Fibroblast of villous mesenchyme (primary cell): ENCODE measurements at places on chromosomes 7 and 10.

GRCh38 chr7:114021135-114021534 is 102.3 kb upstream of the PPP1R3A start:
- peak; percentile 2 for DNase-seq

- DNase-seq, result peak; percentile 48
Observed at GRCh38 chr10:122461367-122461728, at the start of gene HTRA1. HTRA1 (plus strand) TSS chr10:122461553; CDS start chr10:122461653, 100 bp downstream.

GRCh38 chr10:21497177-21497807 is 28.2 kb downstream of the SKIDA1 start:
- DNase-seq, result peak; percentile 77

DNA sequence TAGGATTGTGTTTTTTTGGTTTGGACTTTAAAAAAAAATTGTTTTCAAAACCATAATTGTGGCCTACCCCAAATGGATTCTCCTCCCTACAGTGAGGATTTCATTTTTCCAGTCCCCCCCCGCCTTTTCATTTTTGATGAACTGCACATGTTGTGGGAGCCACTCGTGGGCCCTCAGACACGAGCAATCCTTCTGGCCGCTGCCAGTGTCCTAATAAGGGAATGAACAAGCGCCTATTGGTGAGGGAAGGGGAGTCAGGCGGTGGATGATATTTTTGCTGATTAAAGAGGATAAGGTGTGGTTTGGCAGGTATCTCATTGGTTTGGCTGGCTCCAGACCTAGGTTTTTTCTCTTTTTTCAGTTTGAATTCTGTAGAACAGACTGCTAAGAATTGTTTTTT is 78.7 kb upstream of the AGBL3 start:
- DNase-seq, result no peak

- peak; percentile 88 for DNase-seq
Observed at GRCh38 chr10:12844811-12845483, 156.6 kb downstream of the CCDC3 start.

- DNase-seq, result peak; percentile 83
Observed at GRCh38 chr10:76492026-76492425, 1060.6 kb downstream of the LRMDA start.

DNA sequence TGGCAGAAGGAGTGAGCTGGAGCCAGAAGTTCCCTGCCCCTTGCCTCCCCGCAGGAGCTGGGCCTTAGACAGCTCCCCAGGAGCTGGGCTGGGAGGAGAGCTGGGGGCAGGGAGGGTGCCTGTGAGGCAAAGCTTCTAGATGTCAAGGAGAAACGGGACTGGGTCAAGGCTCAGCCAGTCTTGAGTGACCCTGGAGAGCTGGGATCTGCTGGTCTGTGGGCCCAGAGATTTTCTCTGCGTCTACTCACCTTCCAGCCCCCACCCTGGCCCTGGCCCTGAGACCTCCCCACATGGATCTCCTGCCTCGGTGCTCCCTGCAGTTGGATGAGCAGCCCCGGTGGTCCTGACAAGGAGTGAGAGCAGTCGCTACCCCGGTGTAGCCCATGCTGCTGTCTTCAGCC is 20.3 kb upstream of the SHH start:
- DNase-seq, result no peak

GRCh38 chr7:157312941-157313340 is 23.9 kb upstream of the DNAJB6 start:
- no peak for DNase-seq

- DNase-seq, result no peak
Observed at GRCh38 chr10:56902554-56902953, 541.5 kb upstream of the ZWINT start.

DNA sequence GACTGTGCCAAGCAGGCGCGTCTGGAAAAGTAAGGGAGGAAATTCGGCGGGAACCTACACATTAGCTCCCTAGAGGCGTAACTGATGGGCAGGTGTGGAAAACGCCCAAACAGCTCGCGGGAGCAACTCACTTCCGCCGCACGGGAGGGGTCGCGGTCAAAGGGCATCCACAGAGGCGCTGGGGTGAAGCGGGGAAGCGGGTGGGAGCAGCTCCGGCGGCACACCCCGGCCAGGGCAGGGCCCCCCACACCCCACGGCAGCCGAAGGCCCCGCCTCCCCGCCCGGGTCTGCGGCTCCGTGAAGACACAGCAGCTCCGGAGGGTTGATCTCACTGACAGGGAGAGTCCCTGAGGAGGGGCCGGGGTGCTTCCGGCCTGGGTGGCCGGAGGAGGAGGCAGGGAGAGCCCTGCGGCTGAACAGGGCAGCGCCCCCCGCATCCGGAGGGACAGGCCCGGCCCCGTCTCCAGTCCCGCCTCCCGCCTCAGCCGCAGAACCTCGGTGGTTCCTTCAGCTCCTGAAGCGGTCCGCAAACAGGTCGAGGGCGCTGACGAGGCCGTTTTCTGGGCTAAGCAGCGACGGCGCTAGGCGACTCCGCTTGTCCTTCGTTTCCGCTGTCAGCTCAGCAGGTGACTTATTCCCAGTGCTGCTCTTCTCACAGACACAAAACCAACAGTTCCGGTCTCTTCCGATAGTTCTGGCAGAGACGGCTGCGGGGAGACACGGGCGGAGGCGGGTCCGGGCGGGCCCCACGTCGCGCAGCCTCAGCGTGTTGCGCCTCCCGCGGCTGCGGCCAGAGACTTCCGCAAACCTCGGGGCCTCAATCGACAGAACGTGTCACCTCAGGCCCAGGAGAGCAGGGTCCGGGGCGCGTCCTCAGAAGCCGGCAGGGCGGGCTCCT is 276.1 kb downstream of the DNAJB6 start:
- no peak for DNase-seq

DNA sequence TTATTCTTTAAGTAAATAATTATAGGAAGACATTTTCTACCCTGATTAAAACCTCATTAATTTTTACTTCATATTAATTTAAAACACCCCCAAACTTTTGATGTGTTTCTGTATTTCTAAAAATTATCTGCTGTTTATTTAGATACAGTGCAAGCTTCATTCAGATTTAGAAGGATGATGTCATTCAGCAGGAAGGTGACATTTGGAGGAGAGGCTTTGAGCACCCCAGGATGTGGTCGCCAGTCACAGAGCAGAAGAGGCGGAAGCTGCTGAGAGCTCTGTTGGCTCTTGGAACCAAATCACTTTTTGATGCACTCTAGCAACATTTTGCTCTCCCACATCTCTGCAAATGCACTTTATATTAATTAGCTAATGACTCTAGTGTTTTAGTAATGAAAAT is 233.9 kb upstream of the CACNA2D1 start:
- DNase-seq, result no peak

DNA sequence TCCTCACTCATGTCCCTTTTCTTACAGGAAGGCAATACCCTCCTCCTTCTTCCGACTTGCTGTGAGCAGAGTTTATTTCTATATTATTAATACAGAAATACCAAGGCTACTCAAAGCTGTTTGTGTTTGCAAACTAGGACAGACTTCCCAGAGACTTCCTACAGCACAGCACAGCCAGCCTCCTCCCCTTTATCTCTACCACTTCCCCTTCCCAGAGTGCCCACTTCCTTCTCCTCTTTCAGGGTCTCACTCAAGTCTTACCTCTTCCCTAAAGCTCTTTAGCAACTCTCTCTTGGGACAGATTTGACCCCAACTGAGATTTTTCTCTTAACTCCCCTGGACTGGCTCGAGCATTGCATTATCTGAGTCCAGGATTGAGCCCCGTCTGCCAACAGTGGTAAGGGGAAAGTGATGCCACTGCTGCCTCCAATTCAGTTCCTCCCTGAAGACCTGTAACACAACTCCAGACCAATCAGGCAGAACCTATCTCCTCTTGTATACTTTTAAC is 5.5 kb upstream of the LRGUK start:
- DNase-seq, result no peak

GRCh38 chr7:11727864-11728263 is 104.1 kb downstream of the THSD7A start:
- peak; percentile 64 for DNase-seq

GRCh38 chr10:34314457-34314856 is 500.6 kb downstream of the PARD3 start:
- DNase-seq, result no peak
